Calu3 (cell line): ENCODE measurements at places on chromosomes 5 and 9. TPM values are rescaled to one million over a fixed set of nuclear protein-coding genes. Genes with fewer than 3 reads are reported as not detected.

GRCh38 chr5:33299621-33300208, 141.1 kb upstream of the TARS1 start:
- no peaks in the 10 kb centered on the region for H3K36me3 ChIP-seq
- H3K27me3 ChIP-seq = no peaks in the 10 kb centered on the region
- H3K27ac ChIP-seq = no peak overlapping the region
- peak; percentile 21 for DNase-seq
- H3K4me1 ChIP-seq = no peaks in the 10 kb centered on the region

DNA sequence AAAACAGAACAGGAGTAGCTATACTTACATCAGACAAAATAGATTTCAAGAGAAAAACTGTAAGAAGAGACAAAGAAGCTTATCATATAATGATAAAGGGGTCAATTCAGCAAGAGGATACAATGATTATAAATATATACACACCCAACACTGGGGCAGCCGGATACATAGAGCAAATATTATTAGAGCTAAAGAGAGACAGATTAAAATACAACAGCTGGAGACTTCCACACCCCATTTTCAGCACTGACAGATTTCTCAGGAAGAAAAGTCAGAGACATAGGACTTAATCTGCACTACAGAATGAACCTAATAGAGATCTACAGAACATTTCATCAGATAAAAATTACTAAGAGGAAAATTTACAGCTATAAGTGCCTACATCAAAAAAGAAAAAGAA, 35.7 kb downstream of the OXCT1 start:
- no peak overlapping the region for H3K27ac ChIP-seq
- H3K4me1 ChIP-seq = peaks cover 4% of the 10 kb centered on the region
- H3K36me3 ChIP-seq = no peaks in the 10 kb centered on the region
- DNase-seq = no peak
- no peaks in the 10 kb centered on the region for H3K27me3 ChIP-seq

DNA sequence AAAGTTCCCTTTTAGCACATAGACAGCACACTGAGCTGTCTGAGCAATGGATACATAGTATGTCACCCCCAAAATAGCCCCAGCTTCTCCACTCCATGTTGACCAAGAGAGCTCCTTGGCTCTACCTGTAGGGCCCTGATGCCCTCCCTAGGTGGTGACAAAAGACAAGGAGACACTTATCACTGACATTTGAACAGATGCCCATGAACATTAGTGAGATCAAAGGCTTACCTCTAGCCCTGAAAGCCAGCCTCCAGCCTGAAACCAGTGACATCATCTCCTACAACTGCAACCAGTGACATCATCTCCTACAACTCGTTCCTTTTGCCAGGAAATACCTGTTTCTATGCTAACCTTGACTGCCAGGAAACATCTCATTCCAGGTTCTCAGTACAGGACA, 122.7 kb downstream of the FSTL4 start:
- H3K4me3 ChIP-seq = no peak overlapping the region
- no peak overlapping the region for H3K27ac ChIP-seq
- peak; percentile 32 for DNase-seq

DNA sequence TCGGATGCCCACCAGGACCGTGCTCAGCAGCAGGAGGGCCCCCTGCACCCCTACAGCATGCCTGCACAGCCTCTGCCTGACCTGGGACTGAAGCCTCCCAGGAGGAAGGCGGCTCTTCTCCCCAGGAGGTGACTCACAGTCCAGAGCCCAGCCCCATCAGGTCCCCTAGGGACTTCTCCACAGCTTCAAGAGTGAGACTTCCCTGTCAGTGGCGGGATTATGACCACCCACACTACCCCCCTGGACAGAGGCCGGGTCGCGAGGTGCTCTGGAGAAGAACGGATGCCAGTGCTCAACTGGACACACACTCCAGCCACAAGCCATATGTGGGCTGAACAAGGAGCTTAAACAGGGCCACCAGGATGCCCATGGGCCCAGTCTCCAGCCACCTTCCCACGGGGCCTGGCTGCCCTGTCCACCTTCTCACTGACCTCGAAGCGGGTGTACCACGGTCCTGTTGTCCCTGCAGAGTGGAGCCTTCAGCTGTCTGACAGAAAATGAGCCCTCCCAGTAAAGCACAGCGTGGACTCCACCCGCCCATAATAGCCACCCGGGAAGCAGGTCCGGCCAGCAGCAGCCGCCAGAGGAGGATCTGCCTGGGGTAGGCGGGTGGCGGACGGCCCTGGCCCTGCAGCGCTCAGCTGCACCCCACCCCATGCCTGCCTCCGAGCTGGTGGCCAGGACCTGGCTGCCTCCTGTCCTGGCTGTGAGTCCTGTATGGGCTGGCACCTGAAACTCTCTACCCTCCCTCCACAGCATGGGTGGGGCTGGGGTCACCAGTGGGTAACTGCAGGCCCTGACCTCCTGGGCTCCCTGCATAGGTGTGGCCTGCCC, 54.7 kb downstream of the SEMA4D start:
- no peaks in the 10 kb centered on the region for H3K4me1 ChIP-seq
- no peak overlapping the region for H3K4me3 ChIP-seq

C5orf52 gene
- not detected in 2 replicates for total RNA-seq

- no peak for DNase-seq
- peaks cover 64% of the 10 kb centered on the region for H3K27me3 ChIP-seq
- no peaks in the 10 kb centered on the region for H3K4me1 ChIP-seq
- H3K4me3 ChIP-seq = no peak overlapping the region
Measured at GRCh38 chr5:168727547-168727946, 148.4 kb upstream of the PANK3 start.
